ENCODE measurements at places on chromosomes 2 and 18.

GRCh38 chr2:225038231-225038523 lies 4.1 kb downstream of the DOCK10 start:
- DNase-seq, result no peak

GRCh38 chr2:177265824-177266817 lies 1.6 kb upstream of the NFE2L2 start:
- DNase-seq, result no peak

DNA sequence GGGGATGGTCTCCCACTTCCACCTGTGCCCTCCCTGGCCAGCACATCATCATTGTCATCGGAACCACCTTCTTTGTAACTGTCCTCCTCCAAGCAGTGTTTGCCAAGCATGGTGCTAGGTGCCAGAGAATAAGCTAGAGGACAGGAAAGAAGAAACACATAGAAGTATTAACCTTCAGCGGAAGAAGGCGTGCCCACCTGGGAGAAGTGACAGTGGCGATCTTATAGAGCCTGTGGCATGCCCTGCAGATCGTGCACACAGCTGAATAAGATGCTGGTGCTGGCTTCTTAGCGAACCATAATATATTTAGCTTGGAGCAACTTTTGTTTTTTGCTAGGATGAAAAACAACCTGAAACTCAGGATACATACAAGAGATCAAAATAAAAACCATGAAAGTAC lies 148.0 kb downstream of the FAM210A start:
- no peak for DNase-seq

GRCh38 chr2:45268631-45269030 lies 259.4 kb upstream of the SIX2 start:
- DNase-seq, result no peak

DNA sequence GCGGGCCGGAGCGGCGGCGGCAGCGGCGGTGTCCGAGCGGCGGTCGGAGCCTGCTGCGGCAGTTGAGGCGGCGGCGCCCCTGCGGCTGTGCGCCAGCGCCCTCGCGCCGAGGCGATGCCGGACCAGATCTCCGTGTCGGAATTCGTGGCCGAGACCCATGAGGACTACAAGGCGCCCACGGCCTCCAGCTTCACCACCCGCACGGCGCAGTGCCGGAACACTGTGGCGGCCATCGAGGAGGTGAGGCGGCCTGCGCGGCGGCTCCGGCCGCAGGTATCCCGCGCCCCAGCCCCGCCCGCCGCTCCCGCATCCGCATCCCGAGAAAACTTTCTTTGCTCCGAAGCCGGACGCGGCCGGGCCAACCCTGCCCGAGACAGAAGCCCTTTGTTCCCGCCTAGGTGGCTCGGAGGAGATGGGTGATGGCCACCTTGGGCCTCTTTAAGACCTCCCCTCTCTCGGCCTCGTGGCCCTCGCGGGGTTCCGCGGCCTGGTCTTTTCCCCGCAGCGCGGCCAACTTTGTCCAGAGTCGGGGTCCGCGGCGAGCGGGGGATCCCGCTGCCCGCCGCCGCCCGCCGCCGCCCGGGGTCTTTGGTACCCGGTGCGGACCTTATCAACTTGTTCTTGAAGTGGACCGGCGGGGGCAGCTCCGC lies 504 bp downstream of the ASAP2 start:
- DNase-seq, result no peak

DNA sequence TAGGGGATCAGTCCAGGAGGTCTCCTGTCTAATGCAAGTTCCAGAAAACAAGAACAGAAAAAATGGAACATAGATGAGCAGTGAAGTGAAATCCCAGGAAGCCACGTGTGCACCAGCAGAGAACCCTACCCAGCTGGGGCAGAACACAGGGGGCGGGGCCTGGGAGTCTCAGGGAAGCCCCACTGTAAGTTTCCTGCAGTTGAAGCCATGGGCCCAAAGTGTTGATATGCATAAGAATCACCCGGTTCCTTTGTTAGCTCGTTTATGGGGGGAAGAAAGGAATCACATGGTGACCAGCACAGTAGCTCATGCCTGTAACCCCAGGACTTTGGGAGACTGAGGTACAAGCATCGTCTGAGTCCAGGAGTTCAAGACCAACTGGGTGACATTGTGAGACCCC lies 131.3 kb downstream of the INO80D start:
- DNase-seq, result no peak
